ENCODE measurements at places on chromosomes 2 and 18.

DNA sequence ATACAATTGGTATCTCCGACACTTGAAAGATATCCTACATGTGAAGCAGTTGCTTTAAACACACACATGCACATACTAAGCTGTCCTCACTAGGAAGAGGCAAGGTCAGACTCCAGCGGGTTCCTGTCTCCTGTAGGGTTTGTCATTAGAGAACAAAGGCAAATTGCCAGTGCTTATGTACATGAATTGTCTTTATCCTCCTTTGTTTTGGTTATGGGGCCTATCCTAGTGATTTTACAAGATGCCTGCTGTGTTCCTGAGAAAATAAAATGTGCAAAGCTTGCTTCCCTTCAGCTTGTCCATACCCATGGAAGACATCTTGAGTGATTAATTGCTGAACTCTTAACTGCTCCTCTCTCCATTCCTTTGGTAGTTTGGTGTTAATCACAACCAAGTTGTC is 86.7 kb upstream of the SLC39A10 start:
- DNase-seq: no peak

DNA sequence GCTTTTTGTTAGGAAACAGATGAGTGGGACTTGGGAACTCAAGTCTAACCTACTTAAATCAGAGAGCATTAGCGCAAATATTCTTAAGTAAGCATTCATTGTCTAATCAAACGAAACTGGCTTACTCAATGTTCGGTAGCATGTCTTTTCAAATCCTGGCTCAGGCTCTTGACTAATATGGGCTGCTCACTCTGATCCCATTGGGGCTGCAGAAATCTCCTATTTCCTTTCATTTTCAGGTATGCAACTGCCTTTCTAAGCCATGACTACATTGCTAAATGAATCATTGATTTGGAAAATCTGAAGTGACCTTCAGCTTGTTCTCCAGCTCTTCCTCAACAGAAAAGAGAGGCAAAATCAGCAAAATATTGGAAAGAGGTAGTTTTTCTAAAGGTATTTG is 2084.4 kb upstream of the PIK3C3 start:
- DNase-seq: no peak

GRCh38 chr2:210112871-210113270 is 58.3 kb downstream of the KANSL1L start:
- no peak for DNase-seq

- DNase-seq: no peak
Measured at GRCh38 chr2:181937473-181937872, 45.9 kb downstream of the ITPRID2 start.

DNA sequence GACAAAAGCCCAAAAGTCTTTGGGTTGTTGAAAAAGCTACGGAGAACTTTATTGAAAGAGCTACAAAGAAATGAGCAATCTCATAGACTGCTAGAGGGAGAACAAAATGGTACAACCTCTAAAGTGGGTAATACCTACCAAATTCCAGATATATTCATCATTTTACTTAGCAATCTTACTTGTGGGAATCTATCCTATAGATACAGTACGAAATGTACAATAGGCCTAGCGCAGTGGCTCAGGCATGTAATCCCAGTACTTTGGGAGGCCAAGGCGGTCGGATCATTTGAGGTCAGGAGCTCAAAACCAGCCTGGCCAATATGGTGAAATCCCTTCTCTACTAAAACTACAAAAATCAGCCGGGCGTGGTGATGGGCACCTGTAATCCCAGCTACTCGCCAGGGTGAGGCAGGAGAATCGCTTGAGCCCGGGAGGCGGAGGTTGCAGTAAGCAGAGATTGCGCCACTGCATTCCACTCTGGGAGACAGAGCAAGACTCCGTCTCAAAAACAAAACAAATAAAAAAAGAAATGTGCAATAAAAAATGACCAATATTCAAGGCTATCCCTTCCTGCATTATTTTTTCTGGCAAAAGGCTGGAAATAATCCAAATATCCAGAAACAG is 10.1 kb downstream of the EXOC6B start:
- DNase-seq: no peak

- DNase-seq: no peak
Measured at GRCh38 chr2:105087273-105087672, 49.4 kb downstream of the MRPS9 start.

GRCh38 chr18:2794159-2794558 is 52.6 kb upstream of the EMILIN2 start:
- DNase-seq: no peak

DNA sequence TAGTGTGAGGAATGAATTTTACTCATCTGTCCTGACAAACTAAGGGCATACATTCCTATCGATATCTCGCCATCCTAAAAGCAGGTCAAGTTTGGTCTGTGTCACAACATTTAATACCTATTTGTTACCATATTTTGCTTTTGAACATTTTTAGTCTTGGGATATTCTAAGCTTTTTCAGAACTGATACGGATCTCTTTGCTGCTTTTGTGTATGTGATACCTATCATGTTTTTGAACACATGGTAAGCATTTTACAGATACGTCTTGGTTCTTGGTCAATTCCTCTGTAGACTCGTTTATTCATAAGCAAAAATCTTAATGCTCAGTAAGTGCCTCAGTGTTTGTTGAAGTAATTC is 592 bp downstream of the ZNF397 start:
- DNase-seq: no peak

- DNase-seq: no peak
Measured at GRCh38 chr2:189254268-189254883, 74.8 kb upstream of the COL5A2 start.

DNA sequence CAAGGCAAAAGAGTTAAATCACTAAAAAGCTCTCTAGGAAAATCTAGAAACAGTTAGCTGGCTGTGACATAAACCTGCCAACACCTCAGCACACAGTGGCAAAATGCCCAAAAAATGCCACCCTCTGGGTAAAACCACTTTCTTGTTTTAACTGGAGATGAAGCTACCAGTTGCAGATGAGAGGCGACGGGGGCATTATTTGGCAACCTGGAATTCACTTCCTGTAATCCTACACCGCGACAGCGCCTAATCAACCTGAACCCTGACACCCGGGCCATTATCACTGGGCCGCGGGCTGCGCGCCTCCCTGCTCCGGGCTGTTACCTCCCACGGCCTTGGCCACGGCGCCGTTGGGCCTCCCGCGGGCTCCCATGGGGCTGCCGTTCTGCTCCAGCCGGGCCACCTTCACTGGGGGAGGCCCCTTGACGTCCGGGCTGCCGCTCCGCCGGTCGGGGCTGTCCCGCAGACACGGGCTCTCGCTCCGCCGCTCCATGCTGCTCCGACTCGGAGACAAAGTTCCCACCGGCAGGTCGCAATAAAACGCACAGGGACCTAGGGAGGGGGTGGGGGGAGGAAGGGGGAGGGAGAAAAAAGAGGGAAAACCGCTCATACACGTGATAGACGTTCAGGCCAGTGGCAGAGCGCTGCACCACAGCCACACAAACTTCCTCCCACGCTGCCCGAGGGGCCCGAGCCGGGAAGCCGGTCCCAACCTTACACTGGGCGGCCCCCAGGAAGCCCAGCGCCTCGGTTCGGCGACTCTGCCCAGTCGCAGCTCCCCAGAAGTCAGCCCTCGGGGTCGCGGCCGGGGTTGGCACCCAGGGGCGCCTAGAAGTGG is 2.0 kb downstream of the SATB2 start:
- no peak for DNase-seq

DNA sequence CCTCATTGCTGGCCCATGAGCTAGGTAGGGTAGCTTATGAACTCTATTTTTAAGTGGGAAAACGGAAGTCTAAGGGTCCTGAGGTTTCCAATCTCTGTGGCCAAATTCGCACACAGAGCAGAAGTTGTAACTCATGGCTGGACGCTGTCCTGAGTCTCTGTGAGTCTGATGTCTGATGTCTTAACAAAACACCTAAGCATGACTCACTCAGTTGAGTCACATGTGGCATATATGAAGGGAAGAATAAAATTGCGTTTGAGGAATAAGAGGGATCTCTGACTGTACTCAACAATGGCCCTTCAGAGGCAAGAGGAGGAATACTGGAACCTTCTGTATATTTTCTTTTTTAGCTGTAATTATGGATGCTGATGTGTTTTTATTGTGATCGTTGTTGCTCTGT is 569.7 kb downstream of the RIT2 start:
- DNase-seq: no peak

GRCh38 chr2:130371723-130372054 is 15.8 kb downstream of the PTPN18 start:
- no peak for DNase-seq

DNA sequence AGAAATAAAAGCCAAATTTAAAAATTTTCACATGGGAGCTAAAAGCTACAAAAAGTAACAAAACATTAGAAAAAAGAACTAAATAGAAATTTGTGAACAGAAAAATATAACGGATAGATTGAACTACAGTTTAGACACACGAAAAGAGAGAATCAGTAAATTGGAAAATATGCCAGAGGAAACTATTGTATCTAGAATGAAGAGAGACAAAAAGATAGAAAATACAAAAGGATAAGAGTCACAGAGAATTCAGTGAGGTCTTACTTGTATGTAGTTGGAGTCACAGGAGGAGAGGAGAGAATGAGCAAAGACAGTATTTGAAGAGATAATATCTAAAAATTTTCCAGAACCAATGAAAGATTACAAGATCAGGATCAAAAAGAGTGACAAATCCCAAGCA is 11.3 kb upstream of the MCFD2 start:
- DNase-seq: no peak

DNA sequence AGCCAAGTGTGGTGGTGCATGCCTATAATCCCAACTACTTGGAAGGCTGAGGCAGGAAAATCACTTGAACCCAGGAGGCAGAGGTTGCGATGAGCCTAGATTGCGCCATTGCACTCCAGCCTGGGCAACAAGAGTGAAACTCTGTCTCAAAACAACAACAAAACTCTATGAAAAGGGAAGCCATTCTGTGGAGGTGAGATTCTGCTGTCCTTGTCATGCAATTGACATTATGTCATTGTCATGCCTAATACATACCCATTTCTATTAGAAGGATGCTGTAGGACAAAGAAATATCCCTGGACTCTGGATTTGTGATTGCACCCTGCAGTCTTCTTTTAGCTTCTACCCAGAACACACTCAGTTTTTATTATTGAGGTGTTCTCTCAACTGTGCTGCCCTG is 8.6 kb downstream of the RASGRP3 start:
- no peak for DNase-seq

- no peak for DNase-seq
Measured at GRCh38 chr2:187586011-187586641, 31.9 kb upstream of the TFPI start.

- DNase-seq: no peak
Measured at GRCh38 chr2:98486374-98486981, 41.8 kb downstream of the INPP4A start.

DNA sequence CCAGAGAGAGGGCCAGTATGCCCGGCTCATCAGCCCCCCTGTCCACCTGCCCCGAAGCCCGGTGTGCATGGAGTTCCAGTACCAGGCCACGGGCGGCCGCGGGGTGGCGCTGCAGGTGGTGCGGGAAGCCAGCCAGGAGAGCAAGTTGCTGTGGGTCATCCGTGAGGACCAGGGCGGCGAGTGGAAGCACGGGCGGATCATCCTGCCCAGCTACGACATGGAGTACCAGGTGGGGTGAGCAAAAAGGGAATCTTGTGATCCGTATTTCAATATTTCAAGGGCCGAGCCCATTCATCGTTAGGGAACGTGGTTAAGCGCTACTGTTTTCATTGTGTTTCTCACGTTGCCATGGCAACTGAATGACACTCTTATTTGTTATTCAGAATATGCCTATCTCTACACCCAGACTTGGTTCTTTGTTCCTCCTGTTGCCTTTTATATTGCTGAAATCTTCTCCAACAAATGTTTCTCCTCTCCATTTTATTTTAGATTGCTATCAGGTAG is 81.5 kb downstream of the NRP2 start:
- DNase-seq: no peak

DNA sequence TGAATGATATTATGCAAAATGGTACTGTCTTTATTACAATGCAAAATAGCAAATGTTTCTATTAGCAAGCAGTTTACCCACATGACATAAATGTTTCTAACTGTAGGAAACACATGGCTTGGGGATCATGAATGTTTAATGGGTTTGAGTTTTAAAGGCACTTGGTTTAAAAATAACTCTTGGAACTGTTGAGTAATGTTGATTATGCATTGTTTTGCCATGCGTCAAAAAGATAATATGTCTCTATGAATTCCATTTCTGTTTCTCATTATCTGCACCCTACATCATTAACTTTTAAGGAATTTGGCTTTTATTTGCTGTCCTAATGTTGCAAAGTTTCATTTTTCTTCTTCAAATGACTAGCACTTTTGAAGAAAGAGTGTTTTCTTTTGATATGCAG is 1355.5 kb downstream of the SUCLG1 start:
- no peak for DNase-seq

DNA sequence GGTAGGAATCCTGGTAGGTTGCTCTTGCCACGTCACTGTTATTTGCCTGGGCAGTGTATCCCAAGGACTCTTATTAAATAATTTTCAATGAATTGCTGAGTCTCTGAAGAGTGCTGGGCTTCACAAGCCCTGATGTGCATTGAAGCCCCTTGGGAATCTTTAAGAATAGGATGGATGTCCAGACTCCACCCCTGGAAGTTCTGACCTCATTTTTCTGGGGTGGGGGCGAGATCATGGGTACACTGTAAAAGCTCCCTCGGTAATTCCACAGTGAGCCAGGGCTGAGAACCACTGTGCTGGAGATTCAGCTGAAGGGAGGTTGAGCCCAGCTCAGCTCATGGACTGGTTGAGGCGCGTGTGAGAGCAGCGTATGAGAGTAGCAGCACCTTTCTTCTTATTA is 140.2 kb downstream of the PIEZO2 start:
- DNase-seq: no peak

GRCh38 chr2:166240387-166241313 is 112.8 kb upstream of the SCN1A start:
- no peak for DNase-seq

DNA sequence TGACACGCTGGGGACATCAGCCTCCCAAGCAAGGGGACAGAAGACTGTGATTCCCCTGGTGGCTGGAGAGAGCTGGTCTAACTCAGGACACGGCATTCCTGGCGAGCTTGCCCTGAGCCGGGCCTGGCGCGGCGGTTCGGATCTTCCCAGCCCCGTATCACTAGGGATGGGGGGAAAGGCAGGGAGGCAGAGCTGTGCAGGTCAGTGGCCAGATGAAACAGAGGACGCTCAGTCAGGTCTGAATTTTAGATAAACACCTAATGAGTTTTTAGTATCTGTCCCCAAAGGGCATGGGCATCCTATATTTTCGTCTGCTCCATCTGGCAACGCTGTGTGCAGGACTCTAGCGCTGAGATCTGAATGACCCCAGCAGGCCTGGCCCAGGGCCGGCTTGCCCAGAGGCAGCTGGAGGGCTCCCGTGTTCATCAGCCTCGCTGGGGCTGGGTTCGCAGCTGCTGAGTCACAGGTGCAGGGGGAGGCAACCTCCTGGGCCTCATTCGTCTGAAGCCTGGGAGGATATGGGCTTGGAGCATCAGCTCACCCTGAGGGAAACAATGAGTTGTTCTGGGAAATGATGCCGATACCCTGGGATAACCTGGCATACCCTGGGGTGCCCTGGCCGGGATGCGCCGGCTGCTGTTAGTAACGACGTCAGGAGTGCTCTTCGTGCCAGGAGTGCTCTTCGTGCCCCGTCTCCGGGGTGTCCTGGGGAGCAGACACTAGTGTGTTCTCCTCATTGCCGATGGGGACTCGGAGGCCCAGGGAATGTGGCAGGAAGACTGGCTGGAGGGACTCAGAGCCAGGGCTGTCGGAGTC is 48.1 kb upstream of the HPCAL1 start:
- no peak for DNase-seq

All from activated T-helper 1 cell treated with Interleukin-2 at 50 U/mL for 16 hours (primary cell).